ENCODE measurements at places on chromosomes 16 and 17.

GRCh38 chr16:11076259-11077018, 132.1 kb downstream of the CLEC16A start:
- DNase-seq = peak; percentile 87

- no peak for DNase-seq
Measured at GRCh38 chr17:57966246-57966645, 11.0 kb upstream of the CUEDC1 start.

DNA sequence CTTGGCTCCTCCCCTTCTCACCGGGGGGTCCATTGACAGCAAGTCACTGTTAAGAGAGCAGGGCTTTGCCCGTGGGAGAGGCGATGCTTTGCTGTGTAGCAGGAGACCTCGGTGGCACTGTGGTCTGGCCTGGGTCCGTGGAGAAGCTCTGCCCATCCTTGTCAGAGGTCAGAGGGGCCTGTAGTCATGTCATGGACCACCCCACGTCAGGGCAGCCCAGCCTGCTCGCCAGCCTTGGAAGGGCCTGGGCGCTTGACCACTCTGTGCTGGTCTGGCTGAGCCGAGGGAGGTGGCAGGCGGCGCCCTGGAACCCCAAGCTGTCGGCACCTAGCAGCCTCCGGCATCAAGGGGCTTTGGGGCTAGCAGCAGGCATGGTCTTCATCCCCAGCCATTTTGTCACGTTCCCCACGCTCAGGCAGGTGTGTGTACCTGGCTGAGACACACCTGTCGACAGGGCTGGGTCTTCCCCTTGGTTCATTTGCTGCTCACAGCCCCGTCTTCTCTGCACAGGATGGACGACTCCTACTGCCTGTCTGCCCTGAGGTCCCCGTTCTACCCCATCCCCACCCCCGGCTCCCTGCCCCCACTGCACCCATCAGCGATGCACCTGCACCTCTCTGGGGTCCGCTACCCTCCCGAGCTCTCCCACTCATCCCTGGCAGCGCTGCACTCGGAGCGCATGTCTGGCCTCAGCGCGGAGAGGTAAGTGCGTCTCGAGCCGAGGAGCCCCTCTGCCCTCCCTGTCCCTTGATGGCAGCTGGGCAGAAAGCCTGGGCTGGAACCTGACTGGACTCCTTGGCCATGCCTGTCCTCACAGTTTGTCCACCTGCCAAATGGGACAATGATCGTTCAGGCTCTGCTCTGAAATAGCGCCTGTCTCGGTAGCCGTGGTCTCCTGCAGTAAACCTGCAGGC, 33.3 kb downstream of the GINS2 start:
- DNase-seq = no peak

DNA sequence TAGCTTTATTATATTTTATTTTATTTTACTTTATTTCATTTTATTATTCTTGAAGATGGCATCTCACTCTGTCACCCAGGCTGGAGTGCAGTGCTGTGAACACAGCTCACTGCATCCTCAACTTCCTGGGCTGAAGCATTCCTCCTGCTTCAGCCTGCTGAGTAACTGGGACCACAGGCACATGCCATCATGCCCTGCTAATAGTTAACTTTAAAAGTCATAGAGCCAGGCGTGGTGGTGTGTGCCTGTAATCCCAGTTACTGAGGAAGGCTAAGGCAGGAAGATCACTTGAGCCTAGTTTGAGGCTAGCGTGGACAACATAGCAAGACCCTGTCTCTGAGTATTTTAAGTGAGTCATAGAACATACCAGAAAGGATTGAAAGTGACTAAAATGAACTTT, 38.7 kb downstream of the ESRP2 start:
- no peak for DNase-seq

All from stimulated activated CD4-positive, alpha-beta T cell treated with anti-CD3 and anti-CD28 coated beads, Interleukin-4, amount 100 ng/mL, for 4 hours (primary cell).